ENCODE measurements at places on chromosomes 7 and 10. TPM values are rescaled to one million over a fixed set of nuclear protein-coding genes. Genes with fewer than 3 reads are reported as not detected.

The STEAP1 gene
- total RNA-seq = 0.16 TPM

DNA sequence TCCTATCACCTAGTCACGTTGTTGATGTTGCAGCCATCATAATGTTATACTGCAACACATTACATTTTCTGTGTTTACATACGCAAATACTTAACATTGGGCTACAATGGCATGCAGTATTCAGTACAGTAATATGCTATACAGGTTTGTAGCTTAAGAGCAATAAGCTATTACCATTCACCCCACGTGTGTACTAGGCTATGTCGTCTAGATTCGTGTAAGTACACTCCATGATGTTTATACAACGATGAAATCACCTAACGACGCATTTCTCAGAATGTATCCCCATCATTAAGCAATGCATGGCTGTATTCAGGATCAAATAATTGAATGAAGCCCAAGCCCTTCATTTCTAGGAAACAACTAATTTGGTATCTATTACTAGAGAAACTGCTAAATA is 43.4 kb upstream of the C1GALT1 start:
- DNase-seq = no peak

The LLCFC1 gene
- not detected for total RNA-seq

The OR2A42 gene
- not detected for total RNA-seq

Measured in occipital lobe (tissue), 3 donors.